ENCODE measurements at places on chromosomes 3 and 15. TPM values are rescaled to one million over a fixed set of nuclear protein-coding genes. Genes with fewer than 3 reads are reported as not detected.

Gene C3orf20
- total RNA-seq = 0.06 TPM

Gene GABRR3
- not detected for total RNA-seq

Gene INTS14
- total RNA-seq = 43.2 TPM

Gene CYP8B1
- not detected for total RNA-seq

Gene RPL15
- total RNA-seq = 3,019 TPM

All from A549 treated with Mapracorat at 1 μM for 4 hours (cell line).